ENCODE measurements at places on chromosomes 11 and 22. TPM values are rescaled to one million over a fixed set of nuclear protein-coding genes. Genes with fewer than 3 reads are reported as not detected.

DNA sequence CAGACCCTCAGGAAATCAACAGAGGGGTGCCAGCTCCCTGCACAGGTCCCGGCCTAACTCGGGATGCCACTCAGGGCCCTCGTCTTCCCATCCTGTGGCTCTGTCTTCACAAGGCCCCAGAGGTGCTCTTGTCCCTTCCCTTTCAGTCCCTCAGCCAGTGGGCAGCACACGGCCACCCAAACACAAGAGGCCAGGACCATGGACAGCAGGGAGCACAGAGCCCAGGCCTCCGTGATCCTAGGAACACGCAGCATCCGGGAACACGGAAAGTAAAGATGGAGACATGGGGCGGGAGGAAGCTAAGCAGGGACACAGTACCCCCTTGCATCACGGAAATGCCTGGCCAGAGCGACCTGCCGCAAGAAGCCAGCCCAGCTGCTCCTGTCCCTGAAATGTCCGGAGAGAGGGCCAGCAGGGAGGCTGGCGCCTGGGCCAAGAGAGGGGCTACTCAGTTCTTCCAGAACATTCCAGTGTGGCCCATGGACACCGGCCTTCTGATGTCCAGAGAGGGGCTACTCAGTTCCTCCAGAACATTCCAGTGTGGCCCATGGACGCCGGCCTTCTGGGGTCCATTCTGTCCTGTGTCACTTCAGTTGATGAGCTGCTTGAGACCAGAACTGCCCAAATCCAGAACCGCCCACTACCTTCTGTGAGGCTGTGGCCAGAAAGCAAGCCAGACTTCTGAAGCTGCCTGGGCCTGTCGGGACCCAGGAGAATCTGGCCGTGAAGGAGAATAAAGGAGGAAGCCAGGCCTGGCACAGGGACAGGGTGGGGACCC, 274.0 kb downstream of the BRD1 start:
- DNase-seq, result no peak
- H3K4me3 ChIP-seq, result no peak overlapping the region
- no peaks in the 10 kb centered on the region for H3K36me3 ChIP-seq
- H3K4me1 ChIP-seq, result peaks cover 18% of the 10 kb centered on the region
- no peak overlapping the region for H3K27ac ChIP-seq
- H3K27me3 ChIP-seq, result peaks cover 93% of the 10 kb centered on the region

DNA sequence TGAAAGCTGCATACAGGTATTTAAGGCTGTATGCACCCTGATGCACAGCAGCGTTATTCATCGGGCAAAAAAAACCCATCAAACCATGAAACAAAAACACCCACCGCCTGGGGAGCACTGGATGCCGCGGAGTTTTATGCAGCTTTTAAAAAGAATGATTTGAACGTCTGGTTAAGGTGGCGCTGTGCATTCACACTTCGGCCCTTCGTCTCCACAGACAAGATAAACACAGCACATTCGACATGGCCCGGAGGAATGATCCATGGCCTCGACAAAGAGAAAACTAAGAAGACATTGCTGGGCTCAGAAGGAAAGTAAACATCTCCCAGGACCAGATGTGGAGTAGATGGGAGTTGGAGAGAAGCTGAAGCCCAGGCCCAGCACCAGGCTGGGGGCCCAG, 40.8 kb upstream of the GAL start:
- H3K4me1 ChIP-seq, result no peaks in the 10 kb centered on the region
- H3K27ac ChIP-seq, result no peak overlapping the region
- DNase-seq, result no peak
- H3K36me3 ChIP-seq, result no peaks in the 10 kb centered on the region
- H3K27me3 ChIP-seq, result peaks cover 71% of the 10 kb centered on the region
- H3K4me3 ChIP-seq, result no peak overlapping the region

GRCh38 chr11:83612891-83613766, 327.0 kb upstream of the CCDC90B start:
- H3K4me1 ChIP-seq, result no peaks in the 10 kb centered on the region
- no peak overlapping the region for H3K27ac ChIP-seq
- no peak for DNase-seq
- no peaks in the 10 kb centered on the region for H3K27me3 ChIP-seq
- H3K36me3 ChIP-seq, result no peaks in the 10 kb centered on the region

DNA sequence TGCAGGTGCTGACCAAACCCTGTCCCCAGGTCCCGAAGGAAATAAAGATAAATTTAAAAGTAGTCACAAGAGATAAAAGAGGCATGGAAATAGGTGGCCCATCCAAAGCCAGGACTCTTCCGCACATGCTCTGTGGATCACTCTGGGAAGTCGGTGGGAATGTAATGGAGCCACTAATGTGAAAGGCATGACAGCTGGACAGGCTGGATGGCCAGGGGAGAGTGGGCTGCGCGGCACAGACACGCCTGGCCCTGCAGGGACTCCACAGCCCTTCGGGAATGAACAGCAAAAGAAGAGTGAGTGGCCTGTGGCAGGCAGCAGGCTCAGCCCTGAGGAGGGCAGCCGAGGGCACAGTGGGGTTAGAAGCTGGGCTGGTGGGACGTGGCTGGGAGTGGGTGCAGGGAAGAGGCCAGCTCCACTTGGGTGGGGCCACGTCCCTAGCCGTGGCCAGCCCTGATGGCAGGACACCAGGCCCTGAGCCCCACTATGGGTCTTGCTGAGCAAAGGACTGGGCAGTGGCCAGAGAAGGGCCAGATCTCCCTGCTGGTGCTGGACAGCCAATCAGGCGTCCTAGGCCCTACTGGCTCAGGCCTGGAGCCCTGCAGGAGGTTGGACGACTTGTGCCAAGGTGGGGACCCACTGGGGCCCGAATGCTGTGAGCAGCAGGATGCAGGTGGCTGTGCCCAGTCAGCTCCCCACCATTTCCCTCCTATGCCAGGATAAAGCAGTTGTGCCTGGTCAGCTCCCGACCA, 31.3 kb upstream of the GNB1L start:
- H3K4me3 ChIP-seq, result no peak overlapping the region
- no peaks in the 10 kb centered on the region for H3K27me3 ChIP-seq
- no peak overlapping the region for H3K27ac ChIP-seq
- H3K36me3 ChIP-seq, result no peaks in the 10 kb centered on the region

Gene LMO2
- total RNA-seq, result 0.45 TPM

GRCh38 chr11:20963596-20963995, 294.2 kb downstream of the NELL1 start:
- peaks cover 5% of the 10 kb centered on the region for H3K27me3 ChIP-seq
- H3K27ac ChIP-seq, result no peak overlapping the region
- no peaks in the 10 kb centered on the region for H3K4me1 ChIP-seq

DNA sequence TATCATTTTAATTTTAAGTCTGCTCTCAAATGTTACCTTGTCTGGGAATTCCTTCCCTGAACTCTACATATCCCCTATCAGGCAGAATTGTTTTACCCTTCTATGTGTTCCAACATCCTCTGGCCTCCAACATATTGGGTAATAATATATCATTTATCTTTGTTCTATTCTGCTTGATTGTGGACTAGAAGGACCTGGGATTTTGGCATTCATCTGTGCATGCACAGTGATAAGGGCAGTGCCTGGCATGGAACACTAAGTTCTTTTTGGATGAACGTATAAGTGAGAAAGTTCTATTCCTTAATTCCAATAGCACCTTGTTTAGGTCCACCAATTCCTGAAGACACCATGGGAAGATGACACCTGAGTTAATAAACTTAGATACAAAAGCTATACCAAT, 1.2 kb upstream of the MS4A2 start:
- H3K4me1 ChIP-seq, result no peaks in the 10 kb centered on the region
- H3K27me3 ChIP-seq, result peaks cover 39% of the 10 kb centered on the region
- no peak for DNase-seq

- DNase-seq, result no peak
- H3K4me3 ChIP-seq, result peak overlapping the region; percentile 8
- H3K27me3 ChIP-seq, result no peaks in the 10 kb centered on the region
- H3K27ac ChIP-seq, result peak overlapping the region; percentile 87
- H3K36me3 ChIP-seq, result peaks cover 27% of the 10 kb centered on the region
- peaks cover 91% of the 10 kb centered on the region for H3K4me1 ChIP-seq
Measured at GRCh38 chr11:112160091-112160848, 3.6 kb downstream of the IL18 start.

- no peak overlapping the region for H3K27ac ChIP-seq
- no peak overlapping the region for H3K4me3 ChIP-seq
- peaks cover 79% of the 10 kb centered on the region for H3K36me3 ChIP-seq
- H3K27me3 ChIP-seq, result no peaks in the 10 kb centered on the region
- DNase-seq, result no peak
Measured at GRCh38 chr11:94873916-94874540, 99.3 kb downstream of the CWC15 start.

- H3K27ac ChIP-seq, result no peak overlapping the region
- H3K27me3 ChIP-seq, result no peaks in the 10 kb centered on the region
- no peak for DNase-seq
- H3K4me3 ChIP-seq, result no peak overlapping the region
- H3K36me3 ChIP-seq, result no peaks in the 10 kb centered on the region
Measured at GRCh38 chr11:69126286-69126685, 29.4 kb upstream of the SMIM38 start.

GRCh38 chr22:50078761-50079160, 6.5 kb downstream of the MLC1 start:
- H3K4me1 ChIP-seq, result no peaks in the 10 kb centered on the region
- H3K36me3 ChIP-seq, result no peaks in the 10 kb centered on the region
- DNase-seq, result peak; percentile 25
- peaks cover 19% of the 10 kb centered on the region for H3K27me3 ChIP-seq
- no peak overlapping the region for H3K27ac ChIP-seq

GRCh38 chr11:66856496-66857233, at the start of gene LRFN4:
LRFN4 (plus strand) TSS chr11:66857064; CDS start chr11:66857745, 681 bp downstream.
- peak within 1 kb of the TSS; percentile 99 for H3K4me3 ChIP-seq
- peaks cover 13% of the 10 kb centered on the region for H3K4me1 ChIP-seq
- peak within 1 kb of the TSS; percentile 33 for H3K27ac ChIP-seq
- H3K36me3 ChIP-seq, result no peaks in the 10 kb centered on the region
- no peak for DNase-seq

GRCh38 chr11:26974069-26974783, 19.7 kb upstream of the FIBIN start:
- no peaks in the 10 kb centered on the region for H3K4me1 ChIP-seq
- H3K36me3 ChIP-seq, result no peaks in the 10 kb centered on the region
- H3K4me3 ChIP-seq, result no peak overlapping the region
- no peak overlapping the region for H3K27ac ChIP-seq
- no peak for DNase-seq

- H3K4me1 ChIP-seq, result peaks cover 6% of the 10 kb centered on the region
- no peak overlapping the region for H3K27ac ChIP-seq
- no peaks in the 10 kb centered on the region for H3K36me3 ChIP-seq
- DNase-seq, result no peak
Measured at GRCh38 chr22:37281646-37282384, 493 bp upstream of the CYTH4 start.

Gene ISX
- total RNA-seq, result not detected
